ENCODE measurements at places on chromosomes 1 and 21.

- no peak for DNase-seq
Observed at GRCh38 chr1:199914546-199914945, 113.0 kb upstream of the NR5A2 start.

- no peak for DNase-seq
Observed at GRCh38 chr1:22414244-22414751, 37.4 kb upstream of the ZBTB40 start.

DNA sequence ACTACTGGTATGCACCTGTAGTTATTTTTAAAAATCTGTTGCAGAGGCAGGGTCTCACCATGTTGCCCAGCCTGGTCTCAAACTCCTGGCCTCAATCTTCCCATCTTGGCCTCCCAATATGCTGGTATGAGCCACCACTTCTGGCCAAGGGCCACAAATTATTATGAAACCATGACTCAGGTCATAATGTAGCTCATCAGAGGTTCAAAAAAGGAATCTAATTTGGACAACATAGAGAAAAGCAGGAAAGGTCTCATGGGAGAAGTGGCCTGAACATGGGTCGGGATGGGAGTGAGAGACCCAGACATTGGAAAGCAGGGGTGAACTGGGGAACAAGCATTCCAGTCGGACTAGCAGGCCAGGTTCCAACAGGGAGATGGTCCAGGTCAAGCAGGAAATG is 45.2 kb upstream of the C1orf198 start:
- DNase-seq = no peak

DNA sequence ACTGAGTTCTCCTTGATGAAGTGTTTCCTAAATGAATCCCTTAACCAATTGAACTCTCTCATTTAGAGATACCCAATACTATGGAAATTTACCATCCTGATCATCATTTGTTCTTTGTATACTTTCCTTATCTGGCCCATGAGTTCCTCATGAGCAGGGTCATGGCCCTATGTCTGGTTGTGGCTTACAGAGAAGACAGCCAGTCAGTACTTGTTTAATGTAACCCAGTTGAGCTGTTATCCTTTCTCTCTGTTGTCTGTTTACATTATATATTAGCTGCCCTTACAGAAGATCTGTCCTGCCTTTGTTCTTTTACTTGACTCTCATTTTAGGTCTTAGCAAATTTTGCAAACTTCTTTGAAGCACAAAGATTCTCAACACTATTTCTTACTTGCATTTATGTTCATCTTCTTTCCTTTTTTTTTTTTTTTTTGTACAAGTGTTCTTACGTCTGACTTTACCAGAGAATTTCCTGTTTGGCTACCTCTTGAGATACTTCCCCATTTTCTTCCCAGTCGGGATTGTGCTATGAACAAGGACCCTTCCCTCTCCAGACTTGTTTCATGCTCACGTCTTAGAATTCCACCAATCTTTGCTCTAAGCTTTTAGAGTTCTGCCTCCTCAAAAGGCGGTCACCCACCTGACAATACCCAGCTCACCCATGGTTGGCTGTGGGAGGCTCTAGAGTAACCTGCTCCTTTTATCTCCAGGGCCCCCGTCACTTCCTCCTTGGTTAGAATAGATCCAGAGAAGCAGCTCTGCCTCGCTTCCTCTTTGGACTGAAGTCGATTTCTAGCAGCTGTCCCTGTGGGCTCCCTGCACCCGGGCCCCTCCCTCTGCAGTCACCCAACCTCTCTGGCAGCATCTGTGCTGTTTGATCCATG is 53.6 kb upstream of the RUNX1 start:
- DNase-seq = peak; percentile 27

- DNase-seq = no peak
Observed at GRCh38 chr1:178411756-178412399, 84.9 kb downstream of the CLEC20A start.

DNA sequence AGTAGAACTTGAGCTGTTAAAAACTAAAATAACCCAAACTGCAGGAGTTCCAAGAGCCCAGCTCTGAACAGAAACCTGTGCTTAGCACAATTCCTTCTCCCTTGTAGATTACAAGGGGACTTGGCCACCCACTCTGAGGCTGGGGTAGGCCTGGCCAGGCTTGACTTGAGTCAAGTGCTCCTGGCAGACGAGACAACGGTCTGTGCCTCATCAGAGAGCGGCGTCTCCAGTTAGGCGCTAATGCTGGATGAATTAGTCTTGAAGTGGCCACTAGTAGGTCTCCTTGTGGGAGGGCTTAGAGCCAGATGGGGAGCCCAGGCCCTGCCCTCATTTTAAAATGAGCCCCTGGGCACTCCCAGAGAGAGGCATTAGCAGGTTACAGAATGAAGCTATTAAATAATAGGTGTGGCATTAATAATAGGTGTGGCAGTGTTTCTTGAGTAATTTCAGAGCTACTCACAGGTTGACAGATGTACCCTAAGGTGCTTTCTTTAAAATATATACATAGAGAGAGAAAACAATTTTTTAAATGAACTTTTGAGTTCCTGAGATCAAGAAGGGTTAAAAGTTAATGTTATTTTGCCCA is 1.1 kb downstream of the EEIG2 start:
- DNase-seq = no peak

DNA sequence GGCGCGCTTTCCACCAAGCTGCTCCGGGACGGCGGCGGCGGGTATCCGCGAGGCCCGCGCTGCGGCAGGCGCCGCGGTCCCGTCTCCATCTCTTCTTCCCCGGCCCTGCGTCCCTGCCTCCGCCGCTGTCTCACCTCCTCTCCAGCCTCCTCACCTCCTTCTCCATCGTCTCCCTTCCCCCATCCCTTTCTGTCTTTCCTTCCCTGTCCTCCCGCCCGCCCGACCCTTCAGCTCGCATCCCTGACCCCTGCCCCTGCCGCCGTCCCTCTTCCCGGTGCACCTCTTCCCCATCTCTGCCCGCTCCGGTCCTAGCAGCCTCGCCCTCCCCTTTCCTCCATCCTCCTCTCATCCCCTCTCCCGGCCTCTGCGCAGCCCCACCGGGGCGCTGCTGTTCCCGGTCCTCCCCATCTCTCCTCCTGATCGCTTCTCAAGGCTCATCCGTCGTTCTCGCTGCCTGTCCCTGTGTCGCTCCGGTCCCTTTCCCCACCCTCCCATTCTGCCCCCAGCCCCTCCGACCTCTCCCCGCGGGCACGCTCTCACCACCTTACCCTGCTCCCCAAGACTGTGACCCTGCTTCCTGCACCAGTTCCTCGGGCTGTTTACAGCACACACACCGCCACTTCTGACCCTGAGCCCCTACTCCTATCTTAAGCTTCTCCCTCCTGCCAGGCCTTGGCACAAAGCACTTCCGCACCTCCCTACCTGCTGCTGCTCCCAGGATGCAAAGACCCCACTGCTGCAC is 760 bp upstream of the NPHP4 start:
- DNase-seq = no peak

GRCh38 chr1:164971921-164972415 is 384.5 kb downstream of the LMX1A start:
- no peak for DNase-seq

GRCh38 chr1:189868021-189868420 is 609.6 kb downstream of the BRINP3 start:
- DNase-seq = no peak

DNA sequence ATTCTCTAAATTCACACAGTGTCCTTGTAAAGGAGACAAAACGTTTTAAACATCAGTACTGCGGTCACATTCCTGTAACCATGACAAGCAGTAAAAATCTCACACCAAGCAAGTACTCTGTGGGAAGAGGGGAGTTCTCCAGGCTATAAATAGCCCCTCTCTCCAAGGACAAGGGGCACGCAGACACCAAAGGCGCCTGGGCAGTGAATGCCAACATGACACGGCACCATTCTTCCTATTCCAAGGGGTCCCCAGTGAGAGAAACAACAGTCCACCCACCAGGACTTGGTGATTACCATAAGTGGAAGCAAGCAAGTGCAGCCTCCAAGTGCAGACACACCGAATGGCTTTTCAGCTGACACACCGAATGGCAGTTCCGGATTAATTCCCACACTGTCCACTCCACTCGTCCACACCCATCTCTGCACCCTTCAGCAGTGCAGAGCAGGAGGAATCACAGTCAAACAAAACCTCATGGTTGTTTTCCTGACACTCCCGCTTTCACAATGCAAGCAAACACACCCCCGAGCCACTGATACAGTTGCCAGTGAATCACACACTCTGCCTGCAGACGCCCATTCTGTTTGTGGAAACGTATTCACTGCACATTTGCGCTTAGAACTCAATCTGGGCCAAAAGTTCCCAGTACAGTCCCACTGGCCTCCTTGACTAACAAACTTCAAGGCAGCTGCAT is 1.8 kb downstream of the PTTG1IP start:
- DNase-seq = no peak

DNA sequence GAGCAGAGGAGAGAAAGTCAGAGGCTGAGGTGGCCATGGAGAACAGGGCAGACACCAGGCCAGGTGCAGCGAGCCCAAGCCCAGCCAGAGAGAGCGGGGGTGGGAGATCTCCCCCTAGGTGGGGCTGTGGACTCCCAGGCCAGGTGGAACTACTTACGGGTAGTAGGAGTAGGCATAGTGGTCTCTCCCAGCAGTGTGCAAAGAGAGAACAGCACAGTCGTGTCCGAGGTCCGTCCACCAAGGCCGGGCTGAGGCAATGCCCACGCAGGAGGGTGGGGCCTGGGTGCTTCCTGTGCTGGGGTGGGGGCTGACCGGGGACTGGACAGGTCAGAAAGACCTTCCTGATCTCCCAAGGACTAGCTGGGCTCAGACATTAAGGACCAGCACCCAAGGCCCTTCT is 263.7 kb downstream of the PTPRU start:
- no peak for DNase-seq

DNA sequence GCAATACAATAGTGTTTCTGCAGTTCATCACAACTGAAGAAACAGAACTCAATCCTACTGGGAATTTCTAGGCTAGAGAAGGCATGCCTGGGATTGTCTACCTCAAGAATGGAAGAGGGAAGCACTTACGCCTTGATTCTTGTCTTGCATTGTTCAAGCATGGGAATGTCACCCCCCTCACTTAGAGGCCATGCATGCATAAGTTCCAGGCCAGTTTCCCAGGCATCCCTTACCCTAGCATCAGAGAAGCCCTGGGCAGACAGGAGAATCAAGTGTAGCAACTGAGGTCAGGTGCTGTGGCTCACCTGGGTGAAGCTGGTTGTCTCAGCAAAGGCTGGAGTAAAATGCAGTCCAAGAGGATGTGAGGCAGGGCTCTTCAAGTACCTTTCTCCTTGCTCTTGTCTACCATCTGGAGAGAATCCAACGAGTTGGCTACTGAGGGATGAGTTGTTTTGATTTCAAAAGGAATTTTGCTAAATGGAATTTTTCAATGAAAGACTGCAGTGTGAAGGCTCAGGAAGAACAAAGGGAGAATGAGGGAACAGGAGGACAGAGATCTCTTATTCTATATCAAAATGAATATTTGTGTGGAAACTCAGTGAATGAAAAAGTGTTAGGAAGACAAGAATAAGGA is 174.3 kb downstream of the NEK7 start:
- no peak for DNase-seq

- no peak for DNase-seq
Observed at GRCh38 chr1:23558140-23558871, 995 bp downstream of the ID3 start.

DNA sequence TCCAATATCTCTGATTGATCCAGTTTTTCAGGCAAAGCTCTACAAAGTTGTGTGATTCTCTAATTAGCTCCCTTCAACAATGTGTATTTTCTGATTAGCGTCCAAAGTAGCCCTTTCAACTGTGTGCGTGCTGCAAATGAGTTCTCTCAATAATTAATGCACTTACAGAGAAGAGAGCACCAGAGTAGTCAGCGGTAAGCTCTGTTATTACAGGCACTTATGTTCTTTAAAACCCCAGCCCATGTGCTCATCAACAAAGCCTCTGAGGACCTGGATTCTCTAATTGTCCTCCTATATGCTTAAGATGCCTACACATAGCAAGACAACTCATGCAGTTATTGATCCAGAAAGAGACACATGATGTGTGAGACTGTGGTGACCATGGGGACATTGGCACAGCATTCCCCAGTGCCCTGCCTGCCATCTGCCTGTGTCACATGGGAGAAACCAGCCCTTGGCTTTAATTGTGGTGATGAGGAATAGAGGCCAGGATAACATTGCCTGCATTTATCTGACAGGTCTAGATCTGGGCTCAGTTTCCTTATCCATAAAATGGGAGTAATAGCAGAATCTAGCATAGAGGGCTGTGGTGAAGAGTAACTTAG is 151.7 kb downstream of the PCP4 start:
- DNase-seq = no peak

GRCh38 chr1:30820299-30820698 is 62.7 kb upstream of the LAPTM5 start:
- DNase-seq = no peak

DNA sequence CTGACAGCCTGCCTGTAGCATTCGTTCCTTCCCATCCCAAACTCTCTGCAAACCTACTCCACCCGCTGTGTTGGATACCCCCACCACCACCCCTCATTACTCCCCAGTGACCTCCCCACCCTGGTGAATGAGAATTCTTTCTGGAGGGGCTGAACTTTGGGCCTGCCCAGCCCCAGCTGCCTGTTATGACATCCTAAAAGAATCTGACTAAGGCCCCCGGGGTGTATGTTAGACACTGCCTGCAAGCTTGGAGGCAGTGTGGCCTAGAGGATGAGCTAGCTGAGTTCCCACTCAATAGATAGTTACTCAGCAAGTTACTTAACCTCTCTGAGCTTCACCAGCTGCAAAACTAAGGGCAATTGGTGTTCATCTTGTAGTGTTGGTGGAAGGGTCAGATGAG is 110.2 kb upstream of the FGGY start:
- DNase-seq = no peak

DNA sequence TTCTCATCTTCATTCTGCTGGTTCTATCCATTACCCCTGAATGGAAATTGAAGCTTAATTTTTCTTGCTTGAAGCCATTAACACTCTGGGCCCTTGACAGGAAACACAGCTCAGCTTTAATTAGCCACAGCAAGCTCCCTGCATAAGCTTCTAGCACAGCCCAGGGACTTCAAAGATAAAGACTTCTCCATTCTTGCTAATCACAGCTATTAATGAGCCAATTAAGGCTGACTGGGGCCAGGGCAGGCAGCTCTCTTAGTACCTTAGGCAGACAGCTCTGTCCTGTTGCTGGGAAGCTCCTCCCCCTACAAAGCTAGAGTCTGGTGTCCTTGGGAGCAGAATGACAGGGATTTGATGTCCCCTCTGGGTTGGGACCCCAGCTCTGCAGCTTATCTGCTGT is 27.9 kb upstream of the TRABD2B start:
- no peak for DNase-seq

GRCh38 chr21:45293726-45294401 is 6.2 kb upstream of the POFUT2 start:
- no peak for DNase-seq

- DNase-seq = no peak
Observed at GRCh38 chr1:147781056-147781471, 20.7 kb upstream of the GJA5 start.

- DNase-seq = no peak
Observed at GRCh38 chr1:43951021-43951985, 4.6 kb downstream of the IPO13 start.
